ENCODE measurements at places on chromosomes 5 and 9. TPM values are rescaled to one million over a fixed set of nuclear protein-coding genes. Genes with fewer than 3 reads are reported as not detected.

NRG2 gene
- 0.72 TPM for total RNA-seq

SPATA31A3 gene
- total RNA-seq = not detected

DPYSL3 gene
- total RNA-seq = 119 TPM

GRIN3A gene
- total RNA-seq = not detected

CCL27 gene
- total RNA-seq = 0.36 TPM

SVEP1 gene
- 43.0 TPM for total RNA-seq

PRUNE2 gene
- total RNA-seq = 80.0 TPM

AQP7 gene
- total RNA-seq = 0.59 TPM

PRELID2 gene
- 19.5 TPM for total RNA-seq

AGGF1 gene
- 22.1 TPM for total RNA-seq

GFM2 gene
- 23.0 TPM for total RNA-seq

SLC45A2 gene
- total RNA-seq = 0.59 TPM

FCN2 gene
- total RNA-seq = not detected

LHX6 gene
- not detected for total RNA-seq

KIF4B gene
- total RNA-seq = not detected

IL7R gene
- total RNA-seq = 2.7 TPM

PCDHGA1 gene
- total RNA-seq = 1.1 TPM

FEM1C gene
- total RNA-seq = 17.1 TPM

GLDC gene
- total RNA-seq = 0.72 TPM

OR13J1 gene
- total RNA-seq = not detected

DDX41 gene
- total RNA-seq = 49.5 TPM

PCDHGA10 gene
- total RNA-seq = 24.8 TPM

IRX2 gene
- 5.3 TPM for total RNA-seq

UBE2QL1 gene
- 0.29 TPM for total RNA-seq

OR13C4 gene
- total RNA-seq = not detected

IL12B gene
- not detected for total RNA-seq

ZNF782 gene
- total RNA-seq = 8.5 TPM

IL13 gene
- not detected for total RNA-seq

TAF11L5 gene
- total RNA-seq = not detected

CDH12 gene
- total RNA-seq = not detected

TRUB2 gene
- 16.2 TPM for total RNA-seq

HACD4 gene
- 6.8 TPM for total RNA-seq

NADK2 gene
- 44.8 TPM for total RNA-seq

SIT1 gene
- 0.36 TPM for total RNA-seq

CNTFR gene
- total RNA-seq = not detected

C9orf85 gene
- 12.1 TPM for total RNA-seq

LURAP1L gene
- total RNA-seq = 88.3 TPM

All from osteoblast (primary cell).